ENCODE measurements at places on chromosomes 6 and 20.
A peak's percentile ranks its signal among the peaks of the same experiment; 100 is the strongest.

GRCh38 chr6:15255909-15256395 lies 10.1 kb downstream of the JARID2 start:
- DNase-seq = no peak
- no peaks in the 10 kb centered on the region for H3K36me3 ChIP-seq
- no peak overlapping the region for H3K4me3 ChIP-seq
- H3K27me3 ChIP-seq = no peaks in the 10 kb centered on the region
- no peak overlapping the region for H3K27ac ChIP-seq
- peaks cover 5% of the 10 kb centered on the region for H3K4me1 ChIP-seq

DNA sequence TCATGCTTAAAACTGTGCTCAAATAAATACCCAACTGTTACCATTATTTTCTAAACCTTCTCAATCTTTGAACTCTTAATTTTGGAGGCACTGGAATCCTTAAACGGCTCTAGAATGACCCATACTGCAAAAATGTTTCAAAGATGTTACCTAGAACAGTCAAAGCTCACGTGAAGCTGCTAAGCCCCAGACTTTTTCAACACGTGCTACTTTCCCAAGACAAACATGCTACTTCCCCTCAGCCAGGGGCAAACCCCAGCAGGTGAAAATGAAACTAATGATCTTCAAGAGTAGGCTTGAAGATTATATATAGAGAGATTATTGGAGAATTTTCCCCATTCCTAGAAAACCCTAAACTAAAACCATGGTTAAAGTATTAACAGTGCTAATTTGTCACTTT lies 28.1 kb downstream of the HUS1B start:
- no peaks in the 10 kb centered on the region for H3K4me1 ChIP-seq
- DNase-seq = no peak
- H3K4me3 ChIP-seq = no peak overlapping the region
- no peak overlapping the region for H3K27ac ChIP-seq
- no peaks in the 10 kb centered on the region for H3K36me3 ChIP-seq

- no peaks in the 10 kb centered on the region for H3K27me3 ChIP-seq
- H3K4me1 ChIP-seq = no peaks in the 10 kb centered on the region
- no peak overlapping the region for H3K4me3 ChIP-seq
- DNase-seq = no peak
- H3K36me3 ChIP-seq = no peaks in the 10 kb centered on the region
These were observed 38.0 kb upstream of the ECHDC1 start for GRCh38 chr6:127381384-127381783.

- DNase-seq = no peak
- H3K36me3 ChIP-seq = no peaks in the 10 kb centered on the region
- no peaks in the 10 kb centered on the region for H3K4me1 ChIP-seq
- H3K27me3 ChIP-seq = no peaks in the 10 kb centered on the region
These were observed 11.4 kb downstream of the HLA-E start for GRCh38 chr6:30500421-30501355.

- peaks cover 5% of the 10 kb centered on the region for H3K4me1 ChIP-seq
- peak; percentile 72 for DNase-seq
- H3K27ac ChIP-seq = peak overlapping the region; percentile 96
- peak overlapping the region; percentile 50 for H3K4me3 ChIP-seq
- H3K36me3 ChIP-seq = no peaks in the 10 kb centered on the region
- H3K27me3 ChIP-seq = no peaks in the 10 kb centered on the region
These were observed 6.1 kb upstream of the HSPA1B start for GRCh38 chr6:31821301-31822035.

DNA sequence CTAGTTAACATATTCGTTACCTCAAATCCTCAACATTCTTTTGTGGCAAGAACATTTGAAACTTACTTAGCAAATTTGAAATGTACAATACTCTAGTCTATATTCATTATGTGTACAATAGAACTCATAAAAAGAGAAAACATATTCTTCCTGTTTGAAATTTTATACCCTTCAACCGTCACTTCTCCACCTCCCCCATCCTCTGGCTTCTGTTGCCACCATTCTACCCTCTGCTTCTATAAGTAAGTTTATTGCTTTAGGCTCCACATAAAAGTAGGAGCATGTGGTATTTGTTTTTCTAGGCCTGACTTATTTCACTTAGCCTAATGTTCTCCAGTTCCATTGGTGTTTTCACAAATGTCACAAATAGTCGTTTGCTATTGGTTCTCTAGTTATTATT lies 205.3 kb downstream of the TENT5A start:
- no peak for DNase-seq
- H3K4me3 ChIP-seq = no peak overlapping the region
- H3K27ac ChIP-seq = no peak overlapping the region
- no peaks in the 10 kb centered on the region for H3K27me3 ChIP-seq

GRCh38 chr6:108353853-108354252 lies 59.0 kb downstream of the AFG1L start:
- no peak for DNase-seq
- no peaks in the 10 kb centered on the region for H3K27me3 ChIP-seq
- H3K36me3 ChIP-seq = no peaks in the 10 kb centered on the region
- H3K4me3 ChIP-seq = no peak overlapping the region

DNA sequence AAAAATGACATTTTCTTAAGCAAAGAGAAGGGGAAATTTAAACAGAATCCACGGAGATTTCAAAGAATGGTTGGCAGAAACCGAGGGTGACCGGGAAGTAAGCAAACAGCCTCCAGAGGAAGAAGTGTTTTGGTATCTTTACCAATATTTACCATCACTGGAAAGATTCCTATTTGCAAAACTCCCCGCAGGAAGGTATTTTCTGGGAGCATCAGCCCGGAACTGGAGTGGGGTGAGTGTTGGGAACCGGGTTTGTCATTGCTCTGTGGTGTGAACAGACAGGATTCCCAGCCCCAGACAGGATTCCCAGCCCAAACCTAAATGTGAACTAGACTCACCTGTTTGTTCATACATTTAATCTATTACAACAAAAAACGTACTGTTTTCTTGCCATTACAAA lies 19.2 kb upstream of the DACT2 start:
- H3K36me3 ChIP-seq = no peaks in the 10 kb centered on the region
- no peaks in the 10 kb centered on the region for H3K27me3 ChIP-seq
- no peak overlapping the region for H3K4me3 ChIP-seq
- H3K27ac ChIP-seq = no peak overlapping the region
- DNase-seq = no peak
- no peaks in the 10 kb centered on the region for H3K4me1 ChIP-seq

- H3K27ac ChIP-seq = no peak overlapping the region
- no peak for DNase-seq
- H3K27me3 ChIP-seq = no peaks in the 10 kb centered on the region
- H3K4me1 ChIP-seq = no peaks in the 10 kb centered on the region
These were observed 27.4 kb upstream of the LRRN4 start for GRCh38 chr20:6081236-6081635.

DNA sequence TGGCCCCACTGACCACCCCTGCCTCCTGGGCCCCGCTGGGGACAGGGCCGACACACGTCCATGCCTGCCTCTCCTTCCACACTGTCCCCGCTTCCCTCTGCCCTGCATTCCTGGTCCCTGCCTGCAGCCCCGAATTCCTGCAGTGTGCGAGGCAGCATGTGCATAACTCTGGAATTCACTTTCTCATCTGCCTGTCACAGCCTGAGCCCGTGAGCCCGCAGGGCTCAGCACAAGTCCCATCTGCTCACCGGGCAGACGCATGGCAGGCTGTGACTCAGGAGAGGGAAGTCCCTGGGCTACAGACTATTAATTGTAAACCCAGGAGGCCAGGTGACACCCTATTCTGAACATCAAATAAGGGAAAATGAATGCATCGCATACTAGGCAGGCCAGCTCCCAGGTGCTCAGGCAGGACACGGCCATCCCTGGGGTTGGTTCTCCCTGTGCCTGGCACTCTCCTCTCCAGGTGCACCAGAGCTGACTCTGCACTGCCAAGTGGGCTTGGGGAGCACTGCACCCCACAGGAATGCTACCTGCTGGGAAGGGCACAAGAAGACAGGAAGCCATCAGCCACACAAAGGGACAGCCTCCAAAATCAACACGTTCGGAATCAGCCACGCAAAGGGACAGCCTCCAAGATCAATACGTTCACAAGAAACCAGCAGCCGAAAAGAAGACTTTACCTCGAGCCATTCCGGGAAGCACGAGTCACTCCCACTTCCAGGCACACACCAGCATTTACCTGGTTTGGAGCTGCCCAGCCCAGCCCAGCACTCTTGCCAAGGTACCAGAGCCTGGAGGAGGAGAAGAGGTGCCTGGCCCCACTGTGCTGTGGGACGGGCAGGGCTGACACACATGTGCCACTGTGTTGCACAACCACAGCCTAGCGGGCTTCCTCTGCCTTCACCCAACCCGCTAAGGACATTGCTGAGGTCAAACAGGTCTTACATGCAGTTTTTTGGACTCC lies 65.9 kb downstream of the DLL1 start:
- no peak overlapping the region for H3K4me3 ChIP-seq
- H3K27me3 ChIP-seq = no peaks in the 10 kb centered on the region
- no peaks in the 10 kb centered on the region for H3K4me1 ChIP-seq
- DNase-seq = peak; percentile 11
- no peaks in the 10 kb centered on the region for H3K36me3 ChIP-seq

- H3K27me3 ChIP-seq = no peaks in the 10 kb centered on the region
- no peak for DNase-seq
- H3K4me1 ChIP-seq = peaks cover 3% of the 10 kb centered on the region
- no peak overlapping the region for H3K4me3 ChIP-seq
These were observed 141.2 kb downstream of the PDE7B start for GRCh38 chr6:135992739-135993138.

DNA sequence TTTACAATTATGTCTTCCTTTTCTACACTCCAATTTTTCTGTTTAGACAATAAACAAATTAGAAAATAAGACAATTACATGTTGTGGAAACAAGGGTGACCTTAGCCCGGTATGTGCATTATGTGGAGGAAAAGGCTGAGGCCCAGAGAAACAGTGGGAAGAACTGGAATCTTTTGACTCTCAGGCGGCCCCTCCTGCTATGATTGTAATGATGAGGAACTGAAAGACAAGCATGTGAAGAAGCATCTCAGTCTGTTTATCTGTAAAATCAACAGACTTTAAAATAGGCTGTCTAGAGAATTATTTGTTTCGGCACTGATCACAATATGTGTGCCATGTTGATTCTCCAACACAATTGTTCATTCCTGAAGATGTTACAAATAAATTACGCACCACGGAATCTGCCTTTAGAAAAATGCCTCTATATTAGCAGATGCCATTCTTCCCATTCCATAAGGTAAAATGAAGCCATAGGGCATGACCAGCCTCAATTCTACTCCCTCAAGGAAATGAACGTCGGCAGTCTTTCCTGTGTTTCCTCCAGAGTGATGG lies 1201.6 kb upstream of the CITED2 start:
- no peak overlapping the region for H3K4me3 ChIP-seq
- H3K36me3 ChIP-seq = no peaks in the 10 kb centered on the region
- H3K4me1 ChIP-seq = no peaks in the 10 kb centered on the region
- no peak for DNase-seq
- H3K27ac ChIP-seq = no peak overlapping the region
- no peaks in the 10 kb centered on the region for H3K27me3 ChIP-seq

DNA sequence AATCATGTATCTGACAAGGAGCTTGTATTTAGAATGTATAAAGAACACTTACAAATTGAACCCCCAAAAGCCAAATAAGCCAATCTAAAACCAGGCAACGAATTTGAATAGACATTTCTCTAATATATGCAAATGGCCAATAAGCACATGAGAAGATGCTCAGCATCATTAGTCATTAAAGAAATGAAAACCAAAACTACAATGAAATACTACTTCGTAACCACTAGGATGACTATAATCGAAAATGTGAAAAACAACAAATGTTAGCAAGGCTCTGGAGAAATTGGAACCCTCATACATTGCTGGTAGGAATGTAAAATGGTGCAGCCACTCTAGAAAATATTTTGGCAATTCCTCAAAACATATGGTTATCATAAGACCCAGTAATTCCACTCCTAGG lies 105.8 kb upstream of the TOP1 start:
- H3K4me3 ChIP-seq = no peak overlapping the region
- H3K27ac ChIP-seq = no peak overlapping the region
- no peaks in the 10 kb centered on the region for H3K36me3 ChIP-seq
- no peaks in the 10 kb centered on the region for H3K4me1 ChIP-seq

- peak overlapping the region; percentile 46 for H3K4me3 ChIP-seq
- no peaks in the 10 kb centered on the region for H3K36me3 ChIP-seq
- no peaks in the 10 kb centered on the region for H3K27me3 ChIP-seq
- DNase-seq = peak; percentile 20
These were observed 1.4 kb downstream of the ZNF512B start for GRCh38 chr20:63968136-63968927.

GRCh38 chr6:12622566-12622965 lies 94.0 kb upstream of the PHACTR1 start:
- H3K36me3 ChIP-seq = no peaks in the 10 kb centered on the region
- no peaks in the 10 kb centered on the region for H3K4me1 ChIP-seq
- H3K4me3 ChIP-seq = no peak overlapping the region

- no peaks in the 10 kb centered on the region for H3K36me3 ChIP-seq
- no peaks in the 10 kb centered on the region for H3K27me3 ChIP-seq
- H3K4me1 ChIP-seq = no peaks in the 10 kb centered on the region
These were observed 17.1 kb downstream of the NAPB start for GRCh38 chr20:23404196-23404595.

- no peaks in the 10 kb centered on the region for H3K36me3 ChIP-seq
- H3K27ac ChIP-seq = no peak overlapping the region
- H3K27me3 ChIP-seq = no peaks in the 10 kb centered on the region
- no peak overlapping the region for H3K4me3 ChIP-seq
- no peaks in the 10 kb centered on the region for H3K4me1 ChIP-seq
These were observed 4.6 kb downstream of the MAS1L start for GRCh38 chr6:29483186-29483585.

DNA sequence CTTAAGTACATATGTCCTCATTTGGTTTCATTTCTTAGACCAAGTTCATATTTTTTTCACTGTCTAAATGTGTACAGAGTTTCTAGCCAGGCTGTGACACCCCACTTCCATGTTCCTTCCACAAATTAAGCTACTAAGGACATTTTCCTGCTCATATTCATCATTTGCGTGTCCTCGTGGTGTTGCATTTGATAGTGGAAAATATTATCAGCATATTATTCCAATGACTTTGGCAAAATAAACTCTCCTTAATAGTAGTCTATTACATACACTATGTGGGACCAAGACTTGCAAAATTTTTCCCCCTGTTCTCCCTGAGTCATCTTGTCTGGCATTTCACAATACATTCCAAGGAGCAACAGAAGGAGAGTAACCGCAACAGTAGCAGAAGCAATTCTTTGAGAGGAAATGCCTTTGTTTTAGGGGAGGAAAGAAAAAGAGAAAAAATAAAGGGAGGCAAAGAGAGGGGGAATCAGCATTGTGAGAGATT lies 599.2 kb downstream of the COL12A1 start:
- H3K27ac ChIP-seq = peak overlapping the region; percentile 53
- H3K4me3 ChIP-seq = no peak overlapping the region
- H3K4me1 ChIP-seq = no peaks in the 10 kb centered on the region
- no peaks in the 10 kb centered on the region for H3K27me3 ChIP-seq

DNA sequence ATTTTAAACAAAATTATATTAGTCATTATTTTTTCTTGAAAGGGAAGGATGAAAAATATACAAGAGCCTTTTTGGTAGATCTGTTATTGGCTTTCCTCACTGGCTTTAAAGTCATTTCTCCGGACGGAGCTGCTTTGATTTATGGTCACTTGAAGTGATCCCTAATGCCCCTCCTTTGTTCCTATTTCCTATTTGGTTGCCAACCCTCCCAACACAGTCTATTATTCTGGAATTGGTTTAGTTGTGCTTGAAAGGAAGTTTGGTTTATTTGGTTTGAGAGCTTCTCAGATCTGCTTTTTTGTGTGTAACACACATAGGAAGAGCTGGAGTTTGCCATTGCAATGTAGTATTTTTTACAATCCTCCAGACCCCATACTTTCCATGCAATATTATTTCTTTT lies 347.9 kb downstream of the RFPL4B start:
- H3K4me1 ChIP-seq = no peaks in the 10 kb centered on the region
- H3K36me3 ChIP-seq = no peaks in the 10 kb centered on the region
- no peak for DNase-seq
- H3K27ac ChIP-seq = no peak overlapping the region
- H3K4me3 ChIP-seq = no peak overlapping the region
- H3K27me3 ChIP-seq = no peaks in the 10 kb centered on the region
